ENCODE measurements at places on chromosomes 13 and 19.
A peak's percentile ranks its signal among the peaks of the same experiment; 100 is the strongest.

- DNase-seq: no peak
Observed at GRCh38 chr13:94216476-94216875, 263.0 kb downstream of the DCT start.

- no peak for DNase-seq
Observed at GRCh38 chr13:33381906-33382305, 96.4 kb upstream of the STARD13 start.

DNA sequence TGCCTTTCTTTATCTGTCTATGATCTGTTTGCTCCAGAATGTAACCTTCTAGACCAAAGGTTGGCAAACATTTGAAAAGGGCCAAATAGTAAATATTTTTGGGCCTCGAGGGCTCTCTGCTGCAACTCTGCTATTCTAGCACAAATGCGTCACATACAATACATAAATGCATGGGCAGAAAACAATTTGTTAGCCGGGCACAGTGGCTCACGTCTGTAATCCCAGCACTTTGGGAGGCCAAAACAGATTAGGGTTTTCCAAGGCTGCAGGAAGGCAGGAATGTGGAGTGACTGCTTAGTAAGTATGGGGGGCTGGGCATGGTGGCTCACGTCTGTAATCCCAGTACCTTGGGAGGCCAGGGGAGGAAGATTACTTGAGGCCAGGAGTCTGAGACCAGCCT is 21.9 kb upstream of the EVI5L start:
- DNase-seq: no peak

DNA sequence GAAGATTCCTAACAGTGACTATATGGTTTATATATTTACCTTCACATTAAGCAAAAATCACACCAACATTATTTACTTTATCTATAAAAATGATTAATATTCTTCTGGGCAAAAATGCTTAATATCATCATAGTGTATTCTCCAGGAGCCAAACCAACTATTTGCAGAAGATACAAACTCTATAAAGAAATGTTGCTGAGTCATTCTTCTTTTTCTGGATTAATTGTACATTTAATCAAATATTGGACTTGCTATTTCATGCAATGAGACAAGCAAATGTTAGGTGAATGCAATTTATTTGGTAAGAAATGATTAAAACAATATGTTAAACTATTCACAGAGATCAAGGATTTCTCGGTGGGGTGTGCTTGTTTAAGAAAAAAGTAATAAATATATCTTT is 1075.8 kb downstream of the PCDH9 start:
- no peak for DNase-seq

GRCh38 chr13:94170145-94170571 is 309.3 kb downstream of the DCT start:
- DNase-seq: no peak

GRCh38 chr13:45219123-45219891 is 18.5 kb upstream of the KCTD4 start:
- DNase-seq: no peak

GRCh38 chr13:77378662-77379061 is 51.8 kb upstream of the MYCBP2 start:
- DNase-seq: no peak

DNA sequence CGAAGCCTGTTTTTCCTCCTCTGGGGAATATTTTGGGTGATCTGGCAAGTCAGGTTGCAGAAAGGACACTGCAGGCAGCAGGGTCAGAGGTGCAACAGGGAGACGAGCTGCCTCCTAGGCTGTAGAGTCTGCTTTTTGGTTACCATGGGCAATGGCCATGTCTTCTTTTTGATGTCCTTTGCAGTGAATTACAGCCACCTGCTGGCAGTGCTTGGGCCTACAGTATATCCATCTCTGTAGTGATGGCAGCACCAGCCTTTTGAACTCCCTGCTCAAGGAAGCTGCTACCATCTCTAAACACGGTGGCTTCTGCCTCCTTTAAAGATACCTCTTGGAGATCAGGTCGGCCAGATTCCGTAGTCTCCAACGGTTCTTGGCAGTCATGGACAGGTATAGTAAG is 73.9 kb downstream of the WTIP start:
- DNase-seq: no peak

DNA sequence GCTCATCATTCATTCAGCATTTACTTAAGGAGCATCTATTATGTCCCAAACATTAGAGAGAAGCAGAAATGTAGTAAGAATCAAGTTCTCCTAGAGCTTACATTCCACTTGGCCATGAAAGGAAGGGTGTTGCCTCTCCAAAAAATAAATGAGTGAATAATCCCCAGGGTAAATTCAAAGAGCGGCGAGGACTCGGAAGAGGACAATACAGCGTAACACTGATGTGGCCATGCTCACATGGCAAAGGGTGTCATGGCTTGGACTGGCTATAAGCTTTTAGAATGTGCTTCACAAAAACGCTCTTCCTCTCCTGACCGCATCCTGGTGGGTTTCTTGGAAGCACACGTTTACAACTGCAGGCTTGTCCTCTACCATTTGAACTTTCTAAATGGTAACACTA is 290.2 kb downstream of the IRS2 start:
- DNase-seq: no peak

- no peak for DNase-seq
Observed at GRCh38 chr19:33879818-33880575, 83.3 kb downstream of the KCTD15 start.

DNA sequence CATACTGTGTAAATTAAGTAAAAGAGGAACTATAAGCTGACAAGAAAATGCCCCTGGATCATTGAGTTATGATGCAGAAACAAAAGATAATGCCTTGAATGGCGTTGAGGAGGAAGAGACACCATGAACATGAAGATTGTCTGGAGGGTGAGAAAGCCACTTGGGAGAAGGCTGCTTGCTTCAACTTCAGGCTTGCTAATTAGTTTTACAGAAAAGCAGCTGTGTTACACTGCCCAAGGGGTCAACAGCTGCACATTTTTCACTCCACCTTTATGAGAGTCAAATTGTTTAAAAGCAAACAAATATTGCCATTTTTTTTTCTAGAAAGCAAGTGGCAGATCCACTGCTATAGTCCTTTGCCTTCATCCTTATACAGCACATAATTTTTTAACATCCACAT is 35.5 kb upstream of the KLF12 start:
- DNase-seq: no peak

DNA sequence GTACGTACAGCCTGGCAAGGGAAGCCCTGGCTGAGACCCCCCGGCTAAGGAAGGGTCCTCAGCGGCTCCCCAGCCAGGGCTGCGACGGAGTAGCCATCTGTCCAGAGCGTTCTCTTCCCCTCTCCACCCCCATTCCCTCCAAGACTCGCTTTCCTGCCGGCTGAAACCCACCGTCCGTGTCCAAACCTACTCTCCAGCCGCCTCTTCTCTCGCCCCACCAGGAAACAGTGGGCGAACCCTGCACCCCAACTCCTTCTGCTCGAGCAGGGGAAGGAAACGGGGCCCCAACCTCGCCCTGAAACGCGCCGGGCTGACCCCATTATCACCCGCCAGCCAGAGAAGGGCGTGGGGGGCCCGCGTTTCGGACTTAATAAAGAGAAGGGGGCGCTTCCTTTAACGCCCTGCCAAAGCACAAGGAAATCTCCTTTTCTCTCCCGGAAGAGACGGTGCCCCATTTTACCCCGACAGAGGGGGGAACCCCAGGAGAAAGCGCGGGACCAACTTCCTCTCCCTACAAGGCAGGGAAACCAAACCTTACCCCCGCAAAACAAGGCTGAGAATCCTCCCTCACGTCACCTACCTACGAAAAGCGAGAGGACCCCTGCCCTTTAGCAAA is 2.5 kb downstream of the ZC3H4 start:
- DNase-seq: peak; percentile 15

DNA sequence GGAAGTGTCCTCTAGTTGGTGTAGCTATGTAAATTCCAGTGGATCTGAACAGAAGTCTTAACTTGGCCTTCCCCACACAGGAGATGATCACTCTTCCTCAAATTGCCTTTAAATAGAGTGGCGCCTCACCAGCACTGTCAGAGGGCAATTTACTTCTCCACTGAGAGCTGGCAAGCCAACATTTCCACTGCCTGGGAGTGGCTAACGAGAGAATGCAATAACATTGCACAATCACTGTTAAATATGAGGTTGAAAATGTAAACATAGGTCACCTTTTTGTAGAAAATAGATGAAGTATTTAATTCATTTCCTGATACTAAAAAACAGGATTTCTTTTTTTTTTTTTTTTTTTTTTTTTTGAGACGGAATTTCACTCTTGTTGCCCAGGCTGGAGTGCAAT is 55.4 kb upstream of the UBL3 start:
- DNase-seq: no peak

GRCh38 chr19:7595466-7596133 is at the start of gene CAMSAP3:
Gene CAMSAP3 (plus strand): TSS chr19:7595863. CDS start chr19:7596003, 140 bp downstream.
- DNase-seq: peak; percentile 10

GRCh38 chr13:74661851-74662250 is 527.6 kb upstream of the KLF12 start:
- DNase-seq: no peak

DNA sequence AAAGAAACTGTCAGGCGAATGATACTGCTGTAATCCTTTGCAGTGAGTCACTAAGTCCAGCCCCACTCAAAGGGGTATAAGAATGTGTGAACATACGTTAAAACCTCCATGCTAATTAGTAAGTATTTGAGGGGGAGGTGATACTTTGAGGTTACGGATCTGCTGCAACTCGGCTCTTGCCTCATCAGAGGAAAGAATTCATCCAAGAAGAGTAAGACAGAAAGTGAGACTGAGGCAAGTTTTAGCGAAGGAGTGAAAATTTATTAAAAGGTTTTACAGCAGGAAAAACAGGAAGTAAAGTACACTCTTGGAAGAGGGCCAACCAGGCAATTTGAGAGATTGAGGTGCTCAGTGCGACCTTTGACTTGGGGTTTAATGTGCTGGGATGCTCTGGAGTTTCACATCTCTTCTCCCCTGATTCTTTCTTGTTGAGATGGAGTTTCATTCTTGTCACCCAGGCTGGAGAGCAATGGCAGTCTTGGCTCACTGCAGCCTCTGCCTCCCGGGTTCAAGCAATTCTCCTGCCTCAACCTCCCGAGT is 9.8 kb downstream of the CLEC4M start:
- no peak for DNase-seq

GRCh38 chr19:54905421-54905802 is 536 bp upstream of the NCR1 start:
- DNase-seq: no peak

- DNase-seq: no peak
Observed at GRCh38 chr13:94239135-94239534, 240.3 kb downstream of the DCT start.

DNA sequence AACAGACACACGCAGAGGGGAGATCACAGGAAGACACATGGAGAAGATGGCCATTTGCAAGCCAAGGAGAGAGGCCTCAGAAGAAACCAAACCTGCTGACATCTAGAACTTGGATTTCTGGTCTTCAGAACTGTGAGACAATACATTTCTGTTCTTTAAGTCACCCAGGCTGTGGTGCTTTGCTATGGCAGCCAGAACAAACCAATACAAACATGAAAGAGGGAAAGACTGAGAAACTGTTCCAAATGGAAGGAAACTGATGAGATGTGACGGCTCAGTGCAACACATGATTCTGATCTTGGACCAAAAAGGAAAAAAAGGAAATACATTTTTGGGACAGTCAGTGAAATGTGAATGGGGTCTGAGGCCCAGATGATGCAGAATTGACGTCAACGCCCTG is 30.2 kb upstream of the SACS start:
- no peak for DNase-seq

GRCh38 chr19:19649580-19649995 is 6.1 kb upstream of the GMIP start:
- DNase-seq: no peak

- DNase-seq: peak; percentile 37
Observed at GRCh38 chr19:2016041-2016807, 710 bp upstream of the BTBD2 start.

DNA sequence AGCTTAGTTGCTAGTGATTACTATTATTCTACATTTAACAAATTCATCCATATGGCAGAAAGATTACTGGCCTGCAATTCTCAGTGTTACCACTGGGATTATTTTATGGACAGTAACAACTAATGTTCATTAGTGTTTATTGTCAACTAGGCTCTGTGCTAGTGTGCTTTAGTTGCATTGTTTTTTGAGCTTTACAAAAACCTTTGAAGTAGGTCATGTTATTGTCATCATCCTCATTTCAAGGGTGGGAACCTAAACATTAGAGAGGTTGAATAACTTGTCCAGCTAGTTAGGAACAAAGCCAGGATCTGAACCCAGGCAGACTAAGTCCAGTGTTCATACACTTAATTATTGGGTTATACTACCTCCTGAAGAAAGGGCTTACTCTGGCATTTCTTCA is 27.8 kb upstream of the TDRD3 start:
- no peak for DNase-seq

DNA sequence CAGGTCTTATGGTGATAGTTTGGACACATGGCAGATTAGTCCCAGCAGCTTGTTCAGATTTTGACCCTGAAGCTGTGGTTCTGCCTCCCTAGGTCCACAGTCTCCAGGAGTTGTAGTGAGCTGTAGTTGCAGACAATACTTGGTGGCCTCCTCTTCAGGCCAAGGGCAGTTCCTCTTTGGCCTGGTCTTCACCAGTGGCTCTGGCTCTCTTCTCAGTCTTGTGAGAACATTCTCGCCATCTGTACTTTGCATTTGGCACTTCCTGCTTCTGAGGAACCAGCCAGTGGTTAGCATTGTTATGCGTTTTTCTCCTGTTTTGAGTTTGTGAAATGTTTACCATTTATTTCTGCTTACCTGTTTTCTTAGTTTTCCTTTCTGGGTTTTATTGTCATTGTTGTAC is 40.7 kb downstream of the PCCA start:
- DNase-seq: no peak

GRCh38 chr19:18478545-18479311 is 40.8 kb upstream of the ISYNA1 start:
- peak; percentile 65 for DNase-seq

GRCh38 chr13:101941095-101941783 is 460.6 kb downstream of the FGF14 start:
- no peak for DNase-seq

- DNase-seq: no peak
Observed at GRCh38 chr19:35425682-35426081, 22.4 kb upstream of the FFAR2 start.

- no peak for DNase-seq
Observed at GRCh38 chr19:47755065-47755761, 9.9 kb downstream of the NOP53 start.

GRCh38 chr19:4909156-4909896 is at the start of gene UHRF1:
Gene UHRF1 (plus strand): TSS chr19:4909501. CDS start chr19:4910886, 1,385 bp downstream.
- DNase-seq: no peak

- DNase-seq: no peak
Observed at GRCh38 chr13:73544175-73544574, 485.4 kb downstream of the KLF5 start.

Data from hypothalamus (tissue), 51 donors.